ENCODE measurements at places on chromosomes 7 and 10.

DNA sequence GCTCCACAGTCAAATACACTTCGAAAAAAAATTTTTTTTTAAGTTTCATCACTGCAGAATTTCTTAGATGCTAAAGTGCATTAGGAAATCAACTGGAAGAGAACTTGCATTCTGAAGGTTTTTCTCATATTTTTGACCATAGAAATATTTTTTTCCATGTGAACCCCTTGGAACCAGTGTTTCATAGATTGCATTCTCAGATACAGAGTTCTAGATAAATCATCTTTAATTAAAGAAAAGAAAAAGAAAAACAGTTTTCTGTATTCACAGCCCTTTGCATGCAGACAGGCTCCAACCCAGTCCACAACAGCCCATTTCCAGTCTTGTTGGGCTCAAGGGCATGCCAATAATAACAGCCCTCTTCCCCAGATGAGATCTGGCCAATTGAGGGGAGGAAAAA, 75.5 kb upstream of the RPA3 start:
- DNase-seq, result no peak

DNA sequence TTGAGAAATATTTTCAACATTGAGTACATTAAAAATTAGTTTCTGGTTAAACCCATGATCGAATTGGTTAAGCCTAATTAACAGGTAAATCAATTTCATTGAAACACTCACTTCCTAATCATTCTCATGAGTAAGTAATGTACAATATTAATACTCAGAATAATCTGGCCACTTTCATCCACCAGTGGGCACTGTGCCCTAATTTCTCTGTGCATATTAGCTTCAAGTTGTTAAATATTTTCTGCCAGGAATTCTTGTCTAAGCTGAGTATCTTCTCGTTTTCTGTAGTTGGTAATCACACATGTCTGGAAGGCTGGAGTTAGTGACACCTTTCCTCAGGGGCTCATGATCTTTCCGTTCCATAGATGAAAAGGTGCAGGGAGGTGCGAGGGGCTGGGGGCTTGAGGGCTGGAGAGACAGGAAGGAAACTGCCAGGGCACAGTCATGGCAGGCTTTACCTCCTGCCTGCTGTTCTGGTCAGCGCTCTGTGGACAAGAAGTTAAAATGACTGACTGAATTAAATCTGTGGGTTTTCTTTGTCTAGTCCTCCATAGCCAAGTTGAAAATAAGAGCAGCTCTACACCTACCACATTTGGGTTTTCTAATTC, 71.9 kb downstream of the WIPF3 start:
- DNase-seq, result no peak

GRCh38 chr10:119443441-119443840, 99.1 kb downstream of the RGS10 start:
- DNase-seq, result no peak

- DNase-seq, result no peak
Measured at GRCh38 chr7:65279795-65280194, 93.9 kb upstream of the ZNF92 start.

GRCh38 chr10:67955614-67956013, 71.2 kb downstream of the SIRT1 start:
- DNase-seq, result no peak

GRCh38 chr7:31761646-31762045, 74.6 kb downstream of the PPP1R17 start:
- no peak for DNase-seq

GRCh38 chr7:96067321-96067720, 254.6 kb downstream of the SLC25A13 start:
- DNase-seq, result no peak

GRCh38 chr10:127210936-127211466, 14.6 kb upstream of the INSYN2A start:
- no peak for DNase-seq

DNA sequence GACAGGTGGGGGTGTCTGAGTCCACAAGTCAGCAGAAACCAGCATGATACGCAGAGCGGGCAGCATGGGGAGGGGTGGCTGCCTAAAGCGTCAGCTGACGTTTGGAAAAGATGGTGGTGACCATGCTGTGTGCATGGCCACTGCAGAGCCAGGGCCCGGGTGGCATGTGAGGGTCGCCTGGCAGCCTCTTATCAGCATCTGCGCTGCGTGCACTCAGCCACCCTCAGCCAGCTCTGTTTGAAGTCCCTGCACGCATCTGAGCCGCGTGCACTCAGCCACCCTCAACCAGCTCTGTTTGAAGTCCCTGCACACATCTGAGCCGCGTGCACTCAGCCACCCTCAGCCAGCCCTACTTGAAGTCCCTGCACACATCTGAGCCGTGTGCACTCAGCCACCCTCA, 61.5 kb downstream of the WDR37 start:
- DNase-seq, result no peak

GRCh38 chr7:158284617-158285382, 302.8 kb downstream of the PTPRN2 start:
- no peak for DNase-seq

DNA sequence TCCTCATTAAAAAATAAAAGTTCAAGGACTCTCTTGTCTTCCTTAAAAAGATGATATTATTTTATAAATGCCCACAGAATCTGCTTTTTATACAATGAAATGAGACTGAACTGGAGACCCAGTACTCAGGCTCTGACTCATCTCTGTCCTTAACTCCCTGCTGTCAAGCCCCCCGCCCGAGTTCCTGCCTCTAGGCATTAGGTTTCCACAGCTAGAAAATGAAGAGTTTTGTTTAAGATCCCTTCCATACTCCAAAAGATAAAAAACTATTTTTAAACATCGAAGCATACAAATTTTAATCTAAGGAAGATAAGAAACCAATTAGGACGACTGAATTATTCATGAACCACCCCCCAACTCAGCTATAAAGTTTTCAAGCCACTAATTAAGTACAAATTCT, 97.7 kb upstream of the FEZF1 start:
- DNase-seq, result no peak

GRCh38 chr7:132428247-132428919, 147.9 kb downstream of the PLXNA4 start:
- DNase-seq, result no peak
